Fibroblast of villous mesenchyme (primary cell): ENCODE measurements at places on chromosomes 5 and 9. TPM values are rescaled to one million over a fixed set of nuclear protein-coding genes. Genes with fewer than 3 reads are reported as not detected.
A peak's percentile ranks its signal among the peaks of the same experiment; 100 is the strongest.

DNA sequence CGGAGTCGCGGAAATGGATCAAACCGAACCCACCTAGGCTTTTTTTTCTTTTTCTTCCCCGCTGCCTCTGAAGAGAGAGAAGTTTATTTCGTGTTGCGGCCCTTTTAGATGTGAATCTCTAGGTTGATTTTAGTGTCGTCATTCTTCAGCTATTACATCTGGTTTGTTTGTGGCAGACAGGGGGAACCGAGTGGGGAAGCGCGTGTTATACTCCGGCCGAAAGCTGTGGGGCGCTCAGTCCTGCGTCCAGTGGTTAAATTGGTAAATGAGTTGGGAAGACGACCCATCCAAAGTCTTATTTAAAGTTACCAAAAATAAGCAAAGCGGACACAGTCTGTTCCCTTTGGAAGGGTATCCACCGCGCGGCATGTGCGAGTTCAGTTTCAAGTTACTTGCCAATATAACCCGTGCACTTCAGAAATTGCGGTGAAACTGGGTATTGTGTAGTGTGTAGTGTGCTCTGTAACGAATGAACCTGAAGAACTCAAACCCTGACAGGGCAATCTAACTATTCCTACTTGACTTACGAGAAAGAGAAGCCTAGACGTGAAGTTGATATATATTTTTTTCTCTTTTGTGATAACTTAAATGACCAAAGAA lies 1.3 kb downstream of the MAN2A1 start:
- peak; percentile 90 for DNase-seq

GRCh38 chr9:31272456-31273295 lies 1111.8 kb upstream of the ACO1 start:
- no peak for DNase-seq

DNA sequence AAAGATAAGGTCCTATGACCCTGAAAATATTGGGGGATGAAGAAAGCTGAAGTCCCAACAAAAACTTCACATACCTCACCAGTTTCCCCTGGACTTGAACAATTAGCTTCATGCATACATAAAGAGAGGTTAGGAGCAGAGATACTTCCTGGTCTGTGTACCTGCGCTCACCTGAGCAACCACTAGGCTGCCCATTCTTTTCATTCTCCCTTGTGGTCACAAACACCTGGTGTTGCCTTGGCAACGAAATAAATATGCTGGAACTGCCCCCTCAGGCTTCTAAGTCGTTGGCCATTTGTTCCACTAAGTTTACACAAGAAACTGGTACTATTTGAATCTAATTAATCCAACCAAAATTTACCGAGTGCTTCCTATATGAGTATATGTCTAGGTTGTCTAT lies 18.1 kb downstream of the OTP start:
- DNase-seq = no peak

DNA sequence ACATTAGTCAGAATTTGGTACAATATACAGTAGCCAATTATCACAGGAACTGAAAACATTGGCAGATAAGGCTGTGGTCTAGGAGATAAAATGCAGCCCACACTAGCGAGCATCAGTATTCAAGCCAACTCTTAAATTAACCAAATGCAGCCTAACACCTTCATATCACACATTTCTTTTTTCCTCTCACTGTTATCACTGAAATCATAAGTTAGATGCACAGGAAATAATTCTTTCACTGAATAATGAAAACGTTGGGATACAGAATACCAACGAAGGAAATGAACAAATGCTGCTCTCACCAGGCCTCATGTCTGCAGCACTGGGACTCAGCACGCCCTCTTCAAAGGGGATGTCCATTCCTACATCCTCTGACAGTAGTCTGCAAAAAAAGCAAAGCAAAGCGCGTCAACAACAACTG lies 109.1 kb upstream of the PCA3 start:
- DNase-seq = peak; percentile 34

DNA sequence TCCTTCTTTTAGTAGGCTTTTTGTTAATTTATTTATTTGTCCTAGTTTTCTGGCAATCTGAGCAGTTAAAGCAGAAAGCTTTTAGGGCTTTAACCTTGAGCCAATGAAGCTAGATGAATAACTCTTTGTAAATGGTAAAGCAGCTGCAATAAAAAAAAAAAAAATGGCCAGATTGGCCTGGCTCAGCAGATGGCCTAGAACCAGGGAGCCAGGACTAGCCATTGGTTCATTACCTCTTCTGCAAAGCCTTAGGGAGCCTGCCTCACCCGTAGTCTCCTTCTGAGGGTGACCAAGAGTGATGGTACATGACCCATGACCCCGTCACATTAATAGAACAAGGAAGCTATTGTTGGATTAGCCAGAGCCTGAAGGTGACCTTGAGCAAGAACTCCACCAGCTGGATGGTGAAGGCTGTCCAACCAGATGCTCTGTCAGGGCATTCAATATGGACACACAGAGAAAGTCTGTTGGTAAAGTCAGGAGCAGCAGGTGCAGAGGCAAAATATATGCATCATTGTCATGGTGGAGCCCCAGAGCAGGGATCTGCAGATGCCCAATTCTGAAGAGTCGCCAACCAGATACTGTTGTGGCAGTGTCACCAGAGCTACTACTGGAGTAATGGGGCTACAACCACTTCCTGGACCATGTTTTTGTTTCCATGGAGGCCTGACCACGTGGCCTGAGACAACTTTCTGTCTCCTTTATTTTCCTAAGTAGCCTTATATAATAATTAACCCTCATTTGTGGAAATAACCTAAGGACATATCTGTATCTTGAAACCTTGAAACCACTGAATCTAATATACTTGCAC lies 100.7 kb downstream of the MTX3 start:
- no peak for DNase-seq

GRCh38 chr9:26219961-26220360 lies 541.7 kb upstream of the TUSC1 start:
- no peak for DNase-seq

- DNase-seq = no peak
Measured at GRCh38 chr9:38293022-38293421, 99.5 kb upstream of the ALDH1B1 start.

DNA sequence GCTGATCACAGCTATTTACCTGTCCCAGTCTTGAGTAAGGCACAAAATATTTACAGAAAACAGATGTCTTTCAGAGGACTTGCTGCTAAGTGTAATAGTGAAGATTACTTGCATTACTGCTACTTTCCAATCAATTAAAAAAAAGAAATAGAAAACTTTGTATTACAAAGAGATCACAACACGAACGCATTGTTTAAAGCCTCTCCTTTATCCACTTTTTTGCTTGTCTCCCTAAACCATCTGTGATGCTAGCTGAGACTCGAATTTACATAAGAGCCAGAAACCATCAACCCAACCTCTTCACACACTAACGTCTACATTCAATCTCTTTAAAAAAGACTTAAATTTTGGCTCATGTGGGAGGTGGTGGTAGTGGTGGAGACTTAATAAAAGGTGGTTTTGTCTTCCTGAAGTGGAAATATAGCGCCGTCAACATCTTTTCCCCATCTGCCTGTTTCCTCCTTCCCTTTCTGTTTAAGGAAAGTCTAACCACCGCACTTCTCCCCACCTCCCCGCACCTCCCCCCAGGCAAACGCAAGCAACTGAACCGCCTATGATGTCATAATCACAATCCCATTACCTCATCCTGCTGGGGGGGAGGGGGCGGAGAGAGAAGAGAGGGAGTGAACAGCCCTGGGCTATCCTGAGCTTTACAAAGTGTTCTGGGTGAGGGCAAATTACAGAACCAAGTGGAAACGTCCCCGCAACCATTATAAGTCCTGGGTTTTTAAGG lies 948 bp upstream of the FAM53C start:
- peak; percentile 88 for DNase-seq

- DNase-seq = peak; percentile 1
Measured at GRCh38 chr9:106420511-106420944, 442.4 kb upstream of the ZNF462 start.

GRCh38 chr9:130446101-130446861 lies 1.5 kb downstream of the ASS1 start:
- peak; percentile 91 for DNase-seq

GRCh38 chr9:7289773-7290172 lies 509.8 kb downstream of the DMAC1 start:
- DNase-seq = no peak

DNA sequence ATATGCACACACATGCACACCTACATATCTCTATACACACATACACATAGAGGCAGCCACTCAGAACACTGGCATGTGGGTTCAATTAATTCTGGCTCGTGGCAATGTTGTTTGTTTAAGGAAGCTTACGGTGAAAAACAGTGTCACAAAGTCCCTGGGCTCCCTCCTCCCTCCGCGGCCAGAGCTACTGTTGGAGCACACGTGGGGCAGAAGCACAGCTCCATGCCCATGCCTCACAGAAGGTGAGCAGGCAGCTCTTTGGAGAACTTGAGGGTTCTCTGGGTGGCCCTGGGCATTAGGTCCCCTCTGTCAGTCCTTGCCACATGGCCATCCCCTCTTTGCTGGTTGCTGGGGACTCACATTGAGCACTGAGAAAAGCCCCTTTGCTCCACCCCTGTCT lies 107.5 kb downstream of the GADD45G start:
- DNase-seq = no peak

DNA sequence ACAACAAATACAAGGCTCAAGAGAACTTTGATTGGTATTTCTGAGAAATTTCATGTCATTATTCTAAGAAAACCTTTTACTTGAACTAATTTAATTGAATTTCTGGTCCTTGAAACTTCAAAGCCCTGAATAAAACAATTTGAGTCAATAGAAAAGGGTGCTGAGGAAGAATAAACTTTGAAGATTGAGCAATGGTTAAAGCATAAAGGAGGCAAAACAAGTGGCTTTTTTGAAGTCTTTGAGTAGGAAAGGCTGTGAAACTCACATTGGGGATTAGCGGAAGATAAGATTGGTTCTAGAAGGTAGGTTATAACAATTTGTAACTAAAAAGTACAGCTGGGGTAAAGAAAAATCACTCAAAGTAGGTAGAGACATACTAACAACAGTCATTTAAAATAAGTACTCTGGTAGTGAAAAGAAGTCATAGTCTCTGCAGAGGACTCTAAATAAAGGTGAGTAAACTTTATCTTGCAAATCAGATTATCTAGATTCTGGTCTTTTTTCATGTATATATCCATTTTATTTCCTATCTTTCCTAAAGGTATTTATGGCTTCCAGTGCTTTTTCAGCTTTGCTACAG lies 6.4 kb upstream of the PLPP1 start:
- no peak for DNase-seq

DNA sequence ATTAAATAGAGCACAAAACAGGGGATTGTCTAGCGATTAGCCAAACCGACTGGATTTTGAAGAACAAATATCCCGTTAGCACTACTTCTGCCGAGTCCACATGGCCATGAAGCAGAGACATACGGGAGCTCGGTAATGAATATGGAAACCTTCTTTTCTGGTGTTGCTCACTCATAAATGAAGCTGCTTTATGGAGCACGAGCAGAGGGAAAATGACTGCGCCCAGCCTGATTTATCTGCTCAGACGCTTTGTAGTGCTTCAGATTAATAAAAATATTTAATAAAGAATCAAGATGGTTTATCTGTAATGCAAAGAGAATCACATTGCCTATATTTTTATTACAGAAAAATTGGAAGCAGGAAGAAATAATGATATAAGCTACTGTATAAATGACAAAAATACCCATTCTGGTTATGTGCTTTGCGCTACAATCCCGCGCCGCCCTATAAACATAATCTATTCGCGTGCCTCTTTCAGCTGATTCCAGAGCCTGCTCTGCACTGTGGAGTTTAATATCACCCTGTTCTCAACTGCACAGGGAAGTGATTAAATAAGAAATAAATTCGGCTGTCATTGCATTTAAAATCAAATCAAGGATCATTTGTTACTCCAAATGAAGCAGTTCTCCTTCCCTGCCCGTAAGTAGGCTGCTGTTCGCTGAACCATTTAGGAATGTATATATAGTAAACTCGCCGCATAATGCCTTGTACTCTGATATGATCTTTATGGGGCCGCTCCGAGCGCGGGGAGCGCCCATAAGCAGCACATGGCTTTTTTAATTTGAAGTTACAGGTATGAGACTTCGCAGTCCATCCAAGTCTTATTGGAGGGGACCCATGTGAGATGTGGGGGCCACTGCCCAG lies 22.3 kb upstream of the UBAC1 start:
- peak; percentile 72 for DNase-seq

- no peak for DNase-seq
Measured at GRCh38 chr9:127330501-127330900, 65.9 kb downstream of the GARNL3 start.

DNA sequence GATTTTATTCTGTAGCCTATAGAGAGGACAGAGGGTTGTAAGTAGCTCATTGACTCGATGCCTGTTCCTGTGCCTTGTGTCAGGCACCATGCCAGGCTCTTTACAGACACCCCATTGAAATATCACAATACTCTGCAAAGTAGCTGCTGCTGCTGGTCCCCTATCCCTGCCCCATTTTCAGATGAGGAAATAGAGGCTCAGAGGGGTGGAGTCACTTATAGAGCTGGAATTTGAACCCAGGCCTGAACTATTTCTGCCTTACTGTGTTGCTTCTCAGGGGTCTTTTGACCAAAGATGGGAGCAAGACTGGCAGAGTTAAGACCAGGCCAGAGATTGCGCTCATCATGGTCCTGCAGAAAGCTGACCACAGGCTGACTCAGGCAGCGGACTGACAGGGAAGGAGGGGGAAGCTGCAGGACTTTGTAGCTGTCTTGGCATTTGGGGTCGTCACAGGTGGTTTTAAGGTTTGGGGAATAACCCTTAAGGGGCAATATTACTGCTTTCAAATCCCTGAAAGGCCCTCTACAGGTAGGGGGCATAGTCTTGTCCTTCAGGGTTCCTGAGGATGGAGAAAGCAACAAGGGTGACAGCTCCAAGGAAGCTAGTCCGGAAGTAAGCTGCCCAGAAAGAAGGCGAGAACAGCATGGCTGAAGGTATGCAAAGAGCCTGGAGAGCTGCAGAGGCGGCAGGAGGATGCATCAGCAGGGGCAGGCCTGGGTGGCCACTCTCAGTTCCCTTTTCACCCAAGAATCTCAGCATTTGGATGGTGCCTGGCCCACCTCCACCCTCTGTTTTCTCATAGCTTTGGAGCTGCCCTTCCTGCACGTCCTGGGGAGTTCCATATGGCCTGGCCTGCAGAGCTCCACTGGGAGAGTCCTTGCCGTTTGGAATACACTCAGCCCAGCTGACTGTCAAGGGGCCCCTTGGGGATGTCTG lies 18.3 kb upstream of the NDST1 start:
- DNase-seq = no peak

GRCh38 chr5:180338001-180338707 lies 15.0 kb downstream of the GFPT2 start:
- DNase-seq = no peak

- DNase-seq = peak; percentile 52
Measured at GRCh38 chr9:70263421-70263820, 4.6 kb downstream of the SMC5 start.

GRCh38 chr5:136805466-136805865 lies 440.1 kb upstream of the TRPC7 start:
- DNase-seq = no peak

GRCh38 chr5:59767681-59768151 lies 125.8 kb downstream of the PDE4D start:
- DNase-seq = no peak

The PLAC8L1 gene
- not detected in 2 replicates for total RNA-seq

The PCDHGB6 gene
- total RNA-seq = 4.2 and 4.3 TPM in 2 replicates

The ACTBL2 gene
- 0.43 and 0.97 TPM in 2 replicates for total RNA-seq

The PCDHGB2 gene
- 2.3 and 2.6 TPM in 2 replicates for total RNA-seq

The LEAP2 gene
- under 0.01 and 0.32 TPM in 2 replicates for total RNA-seq

The SARDH gene
- total RNA-seq = 5.5 and 6.0 TPM in 2 replicates

The HMHB1 gene
- not detected in 2 replicates for total RNA-seq

The IL7R gene
- 12.9 and 74.7 TPM in 2 replicates for total RNA-seq

The PDCD1LG2 gene
- 31.6 and 59.6 TPM in 2 replicates for total RNA-seq

The ARHGEF37 gene
- 0.43 and 0.64 TPM in 2 replicates for total RNA-seq

The TRAF1 gene
- 0.86 and 1.6 TPM in 2 replicates for total RNA-seq

The PCDHA12 gene
- under 0.01 TPM in 2 replicates for total RNA-seq

The PELO gene
- 44.9 and 47.7 TPM in 2 replicates for total RNA-seq

The LAMC3 gene
- total RNA-seq = 0.43 and 1.3 TPM in 2 replicates

The TRIM23 gene
- 26.4 and 31.5 TPM in 2 replicates for total RNA-seq

The AGXT2 gene
- under 0.01 TPM in 1 of 2 replicates, not detected in the other for total RNA-seq

The STKLD1 gene
- total RNA-seq = 0.32 and 2.6 TPM in 2 replicates

The COL5A1 gene
- total RNA-seq = 295 and 502 TPM in 2 replicates
